ENCODE measurements at places on chromosomes 2 and 18. TPM values are rescaled to one million over a fixed set of nuclear protein-coding genes. Genes with fewer than 3 reads are reported as not detected.

DNA sequence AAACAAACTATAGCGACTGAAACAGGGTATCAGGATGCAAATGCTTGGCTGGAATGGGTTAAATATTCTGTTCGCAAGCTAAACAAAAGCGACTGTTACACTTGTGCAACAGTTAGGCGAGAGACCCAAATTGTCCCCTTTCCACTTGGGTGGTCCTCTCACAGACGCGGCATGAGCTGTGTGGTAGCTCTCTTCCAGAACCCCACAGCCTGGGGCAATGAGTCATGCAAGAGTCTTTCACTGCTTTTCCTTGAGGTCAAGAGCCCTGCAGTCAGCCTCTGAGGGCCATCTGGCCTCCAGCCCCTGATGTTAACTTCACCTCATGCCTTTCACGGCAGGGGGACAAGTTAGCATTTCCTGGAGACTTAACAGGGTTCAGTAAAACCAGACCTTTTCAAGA, 25.7 kb downstream of the SULT1C4 start:
- no peak for DNase-seq

- no peak for DNase-seq
Observed at GRCh38 chr2:206160125-206160806, 571 bp downstream of the EEF1B2 start.

- no peak for DNase-seq
Observed at GRCh38 chr18:3624935-3625741, 175.2 kb downstream of the TGIF1 start.

The IL36A gene
- not detected for total RNA-seq

DNA sequence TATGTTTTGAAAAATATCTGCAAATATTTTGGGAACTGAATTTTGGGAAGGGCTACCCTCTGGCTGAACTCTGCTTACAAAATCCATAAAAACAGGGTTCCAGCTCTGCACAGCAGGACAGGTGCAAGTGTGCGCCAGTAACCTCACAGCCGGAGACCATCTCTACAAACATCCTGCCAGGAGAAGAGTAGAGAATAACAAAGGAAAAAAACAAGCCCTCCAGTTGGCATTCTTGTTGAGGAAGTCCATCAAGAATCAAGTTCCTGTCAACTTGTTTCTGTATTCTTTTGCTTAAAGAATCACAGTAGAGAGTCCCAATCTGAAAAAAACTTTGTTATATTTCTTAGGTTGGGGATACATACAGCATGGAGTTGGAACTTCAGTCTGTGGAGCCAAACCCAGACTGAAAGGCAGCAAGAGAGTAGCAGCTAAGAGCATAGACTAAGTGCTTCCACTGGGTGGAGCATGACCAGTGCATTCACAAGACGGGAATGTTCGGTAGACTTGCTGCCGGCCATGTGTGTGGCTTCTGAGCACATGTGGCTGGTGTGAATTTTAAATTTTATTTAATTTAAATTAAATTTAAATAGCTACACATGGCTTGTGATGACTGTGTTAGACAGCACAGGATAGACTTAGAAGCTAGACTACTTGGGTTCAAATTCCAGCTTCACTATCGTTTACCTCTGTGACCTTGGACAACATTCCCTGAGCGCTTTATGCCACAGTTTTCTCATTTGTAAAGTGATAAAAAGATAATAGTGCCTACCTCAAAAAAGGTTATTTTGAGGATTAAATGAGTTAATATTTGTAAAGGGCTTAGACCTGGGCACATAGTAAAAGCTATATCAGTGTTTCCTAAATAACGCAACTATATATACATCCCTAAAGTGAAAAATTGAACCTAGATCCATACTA, 41.9 kb downstream of the SPTBN1 start:
- no peak for DNase-seq

DNA sequence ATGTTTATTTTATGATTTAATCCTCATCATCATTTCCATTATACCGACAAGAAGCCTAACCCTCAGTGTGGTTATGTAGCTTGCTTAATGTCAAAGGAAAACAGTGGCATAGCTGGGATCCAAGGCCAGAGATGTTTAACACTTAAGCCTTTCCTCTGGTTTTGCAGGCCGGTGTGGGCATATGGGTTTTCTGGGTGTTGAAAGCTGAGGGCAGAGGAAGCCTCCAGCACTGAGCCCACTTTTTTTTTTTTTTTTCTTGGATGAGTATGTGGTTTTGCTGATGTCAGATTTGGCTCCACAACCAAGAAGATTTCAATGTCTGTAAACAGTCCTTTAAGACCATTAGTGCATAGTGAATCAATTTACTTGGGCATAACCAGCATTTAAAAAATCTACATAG, 41.3 kb downstream of the LHCGR start:
- no peak for DNase-seq

All from type B pancreatic cell (in vitro differentiated cells).